NT2/D1 (cell line): ENCODE measurements at places on chromosomes 7 and 10.

- DNase-seq = no peak
Measured at GRCh38 chr7:39539816-39540215, 26.4 kb upstream of the YAE1 start.

DNA sequence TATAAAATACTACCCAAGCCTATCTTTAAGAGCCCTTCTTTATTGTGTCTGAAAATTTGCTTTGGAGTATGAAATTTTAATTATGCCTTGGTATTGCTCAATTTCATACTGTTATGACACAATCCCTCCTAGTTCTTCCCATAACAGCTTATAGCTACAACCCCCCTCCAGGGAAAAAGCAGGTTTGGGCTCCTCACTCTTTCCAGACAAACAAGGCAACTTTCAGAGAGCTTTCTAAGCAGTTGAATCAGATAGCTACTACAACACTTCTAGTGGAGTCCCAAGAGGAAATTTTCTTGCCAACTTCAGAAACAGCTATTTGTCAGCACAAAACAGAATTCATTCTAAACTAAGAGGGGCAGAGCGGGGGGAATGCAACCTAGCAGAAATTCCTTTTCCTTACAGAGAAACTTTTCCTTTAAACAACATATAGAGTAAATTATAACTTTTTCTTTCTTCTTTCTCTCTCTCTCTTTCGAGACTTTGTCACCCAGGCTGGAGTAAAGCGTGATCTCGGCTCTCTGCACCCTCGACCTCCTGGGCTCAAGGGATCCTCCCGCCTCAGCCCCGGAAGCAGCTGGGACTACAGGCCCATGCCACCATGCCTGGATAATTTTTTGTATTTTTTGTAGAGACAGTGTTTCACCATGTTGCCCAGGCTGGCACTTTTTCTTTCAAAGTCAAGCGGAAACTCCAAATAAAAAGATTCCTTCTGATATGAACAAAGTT is 26.0 kb upstream of the JMJD1C start:
- DNase-seq = no peak

DNA sequence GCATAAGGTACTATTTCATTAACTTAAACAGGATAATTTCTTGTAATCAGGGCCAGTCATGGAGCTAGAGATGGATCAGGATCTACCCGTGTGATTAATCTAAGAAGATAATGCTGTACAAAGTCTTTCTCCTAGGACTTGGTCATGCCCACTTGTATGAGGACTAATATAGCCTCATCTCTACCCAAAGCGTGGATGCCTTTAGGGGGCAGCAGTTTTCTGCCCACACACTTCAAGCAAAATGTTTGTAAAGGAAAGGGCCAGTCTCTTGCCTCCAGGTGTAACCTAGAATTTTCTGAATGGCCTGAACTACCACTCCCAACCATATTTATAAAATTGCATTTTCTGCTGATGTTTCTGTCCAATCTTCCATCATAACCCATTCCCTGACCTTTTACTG is 764.0 kb upstream of the IGFBP3 start:
- DNase-seq = no peak

- DNase-seq = peak; percentile 15
Measured at GRCh38 chr10:17910125-17910789, 41.5 kb upstream of the SLC39A12 start.

GRCh38 chr7:151327659-151328058 is 14.0 kb upstream of the NUB1 start:
- DNase-seq = no peak

- peak; percentile 42 for DNase-seq
Measured at GRCh38 chr7:29254591-29254990, 60.0 kb downstream of the CHN2 start.

DNA sequence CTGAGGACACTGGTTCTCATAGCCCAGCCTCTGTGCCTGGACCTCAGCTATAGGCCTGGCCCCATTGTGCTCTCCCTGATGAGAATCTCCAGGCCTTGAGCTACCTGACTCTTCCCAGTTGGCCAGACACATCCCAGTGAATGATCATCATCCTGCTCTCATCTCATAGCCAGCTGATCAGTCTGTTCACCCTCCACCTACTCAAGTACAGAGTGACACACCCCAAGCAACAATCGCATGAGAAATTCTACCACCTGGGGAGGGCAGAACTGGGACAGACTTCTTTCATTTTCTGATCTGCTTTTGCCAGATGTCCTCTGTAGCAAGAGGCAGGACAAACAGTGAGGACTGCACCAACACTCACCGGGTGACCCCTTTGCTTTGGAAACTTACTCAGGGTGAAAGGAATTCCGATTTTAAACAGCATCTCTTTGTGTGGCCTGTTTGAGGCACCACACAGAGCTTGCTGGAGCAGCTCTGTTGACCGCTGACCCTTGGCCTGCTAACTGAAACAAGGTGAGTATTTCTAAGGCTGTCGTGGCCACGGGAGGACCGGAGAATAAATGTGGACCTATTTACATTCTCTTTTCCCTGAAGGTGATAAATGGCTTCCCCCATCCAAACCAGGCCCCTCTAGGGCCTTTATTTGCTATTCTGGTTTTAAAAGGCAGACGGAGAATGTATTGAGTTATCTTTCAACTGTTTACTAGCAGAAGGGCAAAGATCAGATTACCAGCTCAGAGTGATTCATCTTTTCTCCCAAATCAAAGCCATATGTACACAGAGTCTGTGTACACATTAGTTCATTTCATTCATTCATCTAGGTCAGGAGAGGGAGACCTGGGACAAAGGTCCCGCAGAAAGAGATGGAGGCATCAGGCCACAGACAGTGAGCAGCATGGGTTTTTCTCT is 181.4 kb upstream of the TNS3 start:
- DNase-seq = no peak
